CD4-positive, alpha-beta memory T cell (primary cell): ENCODE measurements at places on chromosomes 4 and X. TPM values are rescaled to one million over a fixed set of nuclear protein-coding genes. Genes with fewer than 3 reads are reported as not detected.

- H3K27me3 ChIP-seq: no peaks in the 10 kb centered on the region
- no peaks in the 10 kb centered on the region for H3K36me3 ChIP-seq
- no peak overlapping the region for H3K27ac ChIP-seq
- H3K4me1 ChIP-seq: no peaks in the 10 kb centered on the region
- H3K4me3 ChIP-seq: no peak overlapping the region
- DNase-seq: no peak
Measured at GRCh38 chr4:160184884-160185283, 1082.0 kb downstream of the RAPGEF2 start.

Gene GAGE1
- total RNA-seq: not detected

GRCh38 chrX:18353931-18354368, 538 bp downstream of the SCML2 start:
- H3K4me3 ChIP-seq: no peak overlapping the region
- peaks cover 4% of the 10 kb centered on the region for H3K4me1 ChIP-seq
- no peak overlapping the region for H3K27ac ChIP-seq
- no peaks in the 10 kb centered on the region for H3K36me3 ChIP-seq

GRCh38 chrX:70219938-70220764, 14.3 kb upstream of the AWAT1 start:
- no peaks in the 10 kb centered on the region for H3K36me3 ChIP-seq
- DNase-seq: no peak
- no peak overlapping the region for H3K27ac ChIP-seq
- H3K27me3 ChIP-seq: no peaks in the 10 kb centered on the region
- H3K4me3 ChIP-seq: no peak overlapping the region

DNA sequence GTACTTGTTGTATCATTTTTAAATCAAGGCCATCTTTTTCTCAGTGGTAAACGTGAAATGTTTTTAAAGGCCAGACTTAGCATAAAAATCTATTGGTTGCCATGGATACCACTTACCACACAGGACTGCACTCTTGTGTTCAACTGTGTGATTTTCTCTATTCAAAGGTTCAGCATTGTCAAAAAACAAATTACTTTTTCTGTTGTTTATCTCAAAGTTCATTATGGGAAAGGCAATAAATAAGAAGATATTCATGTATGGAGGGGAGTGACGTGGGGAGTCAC, 231.0 kb upstream of the GATB start:
- H3K27ac ChIP-seq: no peak overlapping the region
- no peak overlapping the region for H3K4me3 ChIP-seq
- H3K27me3 ChIP-seq: no peaks in the 10 kb centered on the region
- H3K36me3 ChIP-seq: no peaks in the 10 kb centered on the region
- H3K4me1 ChIP-seq: peaks cover 57% of the 10 kb centered on the region

Gene LINC00632
- total RNA-seq: 14.5 TPM

Gene TMPRSS11F
- not detected for total RNA-seq

- no peak for DNase-seq
- H3K27ac ChIP-seq: no peak overlapping the region
- H3K4me1 ChIP-seq: no peaks in the 10 kb centered on the region
- H3K4me3 ChIP-seq: no peak overlapping the region
Measured at GRCh38 chr4:188612659-188613058, 473.4 kb downstream of the TRIML1 start.

Gene HGFAC
- not detected for total RNA-seq

Gene GAGE13
- not detected for total RNA-seq

Gene CAPN6
- total RNA-seq: not detected

DNA sequence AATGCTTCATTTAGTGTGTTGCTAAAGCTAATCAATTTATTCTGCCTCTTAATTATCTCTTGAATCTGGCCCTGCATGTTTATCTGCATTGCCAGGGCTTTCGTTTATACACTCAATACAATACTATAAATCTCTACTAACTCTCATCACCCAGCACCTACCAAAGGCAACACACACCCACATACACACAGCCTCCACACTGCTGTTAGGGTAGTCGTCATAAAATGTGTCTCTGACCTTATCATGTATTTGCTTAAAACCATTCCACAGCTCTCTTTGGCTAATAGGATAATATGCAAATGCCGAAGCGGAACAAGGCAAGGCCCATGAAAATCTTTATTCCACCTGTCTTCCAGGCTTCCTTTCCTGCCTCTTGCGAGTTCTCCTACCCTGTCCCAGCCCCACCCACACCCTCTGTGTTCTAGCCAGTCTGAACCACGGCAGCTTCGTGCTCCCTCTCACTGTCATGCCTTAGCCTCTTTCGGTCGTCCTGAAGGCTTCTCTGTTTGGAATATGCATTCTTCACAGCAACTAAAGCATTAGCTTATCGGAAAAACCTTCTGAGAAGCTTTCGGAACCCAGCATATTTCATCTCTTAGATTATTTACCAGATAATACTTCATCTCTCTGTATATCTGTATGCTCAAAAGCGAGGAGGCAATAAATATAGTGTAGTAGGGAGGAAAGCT, 333.5 kb downstream of the TENM3 start:
- DNase-seq: no peak
- no peaks in the 10 kb centered on the region for H3K4me1 ChIP-seq
- H3K4me3 ChIP-seq: no peak overlapping the region

Gene MGARP
- 0.23 TPM for total RNA-seq

Gene TAF7L
- total RNA-seq: not detected

- DNase-seq: no peak
- H3K4me1 ChIP-seq: peaks cover 67% of the 10 kb centered on the region
- peak overlapping the region; percentile 83 for H3K27ac ChIP-seq
- no peaks in the 10 kb centered on the region for H3K27me3 ChIP-seq
Measured at GRCh38 chrX:24148535-24149350, 786 bp upstream of the ZFX start.

DNA sequence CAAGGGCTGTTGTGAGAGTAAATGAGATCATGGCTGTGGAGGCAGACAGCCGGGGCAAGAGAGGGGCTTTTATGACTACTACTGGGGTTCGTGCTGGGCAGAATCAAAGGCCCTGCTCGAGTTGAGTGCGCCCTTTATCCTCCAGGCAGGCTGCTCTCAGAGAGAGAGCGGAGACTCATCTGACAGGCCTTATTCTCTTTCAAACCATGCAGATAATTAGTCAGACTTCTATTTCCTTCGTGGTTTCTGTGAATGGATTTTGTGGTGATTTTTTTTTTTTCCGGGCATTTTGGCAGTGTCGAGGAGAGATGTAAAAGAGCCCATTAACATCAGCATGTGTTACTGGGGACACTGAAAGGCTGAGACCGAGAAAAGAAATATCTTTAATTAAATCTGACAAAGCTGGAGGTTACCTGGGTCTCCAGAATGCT, 73.6 kb downstream of the MED28 start:
- no peak overlapping the region for H3K4me3 ChIP-seq
- H3K27ac ChIP-seq: no peak overlapping the region
- no peaks in the 10 kb centered on the region for H3K4me1 ChIP-seq
- no peak for DNase-seq
- no peaks in the 10 kb centered on the region for H3K36me3 ChIP-seq

Gene SLC10A7
- total RNA-seq: 11.0 TPM

DNA sequence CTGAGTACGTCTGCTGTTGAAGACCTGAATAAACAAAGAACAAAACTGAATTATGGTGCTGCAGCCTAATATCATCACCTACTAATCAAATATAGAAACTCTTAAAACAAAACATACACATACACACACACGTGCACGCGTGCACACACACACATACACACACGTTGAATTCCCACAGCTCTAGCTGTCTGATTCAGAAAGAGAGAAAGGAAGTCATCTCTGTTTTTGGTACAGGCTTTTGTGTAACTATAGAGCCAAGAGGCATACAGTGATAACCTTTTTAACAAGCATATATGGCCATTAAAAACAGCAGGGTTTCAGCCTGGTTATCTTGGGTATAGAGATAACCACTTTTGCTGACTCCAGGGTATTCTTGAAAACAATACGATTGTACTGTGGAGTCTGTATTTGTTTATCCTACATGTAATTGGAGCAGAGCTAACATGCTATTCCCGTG, 823.2 kb downstream of the CCSER1 start:
- no peak overlapping the region for H3K4me3 ChIP-seq
- no peaks in the 10 kb centered on the region for H3K4me1 ChIP-seq
- no peaks in the 10 kb centered on the region for H3K36me3 ChIP-seq
- H3K27ac ChIP-seq: no peak overlapping the region

DNA sequence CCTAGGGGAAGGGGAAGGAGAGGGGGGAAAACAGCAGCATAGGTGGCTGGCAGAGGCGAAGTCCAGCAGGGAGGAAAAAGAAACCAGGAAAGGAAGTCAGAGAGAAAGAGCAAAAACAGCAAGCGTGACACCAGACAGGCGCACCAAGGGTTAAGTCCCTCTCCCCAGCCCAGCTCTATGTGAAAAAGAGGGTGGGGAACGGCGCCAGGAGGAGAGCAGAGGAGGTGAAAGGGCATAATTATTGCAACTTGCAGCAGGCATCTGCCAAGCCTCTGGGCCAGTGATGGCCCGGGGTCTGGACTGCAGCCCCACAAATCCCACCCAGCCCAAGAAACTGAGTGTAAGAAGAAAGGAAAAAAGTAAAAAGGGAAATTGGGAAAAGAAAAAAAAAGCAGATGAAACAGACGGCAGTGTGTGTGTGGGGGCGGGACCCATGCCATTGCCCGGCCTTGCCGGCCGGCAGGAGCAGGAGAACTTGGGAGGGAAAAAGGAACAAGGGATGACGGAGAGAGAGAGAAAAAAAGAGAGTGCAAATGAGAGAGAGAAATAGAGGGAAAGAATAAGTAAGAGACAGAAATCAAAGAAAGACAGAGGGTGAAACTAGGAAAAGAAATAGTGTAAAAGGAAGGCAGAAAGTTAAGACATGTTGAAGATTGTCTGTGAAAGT, 14.1 kb upstream of the RHOXF2 start:
- H3K36me3 ChIP-seq: no peaks in the 10 kb centered on the region
- H3K27ac ChIP-seq: no peak overlapping the region
- H3K4me3 ChIP-seq: no peak overlapping the region
- no peak for DNase-seq

- DNase-seq: no peak
- peaks cover 4% of the 10 kb centered on the region for H3K27me3 ChIP-seq
Measured at GRCh38 chr4:87243426-87244053, 23.1 kb upstream of the KLHL8 start.

Gene SYNPO2
- total RNA-seq: 1.3 TPM

GRCh38 chr4:136505020-136505419, 1027.3 kb downstream of the PCDH18 start:
- H3K27me3 ChIP-seq: no peaks in the 10 kb centered on the region
- H3K4me3 ChIP-seq: no peak overlapping the region
- no peaks in the 10 kb centered on the region for H3K36me3 ChIP-seq
- no peak overlapping the region for H3K27ac ChIP-seq
- DNase-seq: no peak
- no peaks in the 10 kb centered on the region for H3K4me1 ChIP-seq

Gene ANXA10
- total RNA-seq: not detected

Gene DUX4
- not detected for total RNA-seq

Gene LANCL3
- total RNA-seq: 0.15 TPM
